NCI-H524 (cell line): ENCODE measurements at places on chromosomes 3 and 15.

DNA sequence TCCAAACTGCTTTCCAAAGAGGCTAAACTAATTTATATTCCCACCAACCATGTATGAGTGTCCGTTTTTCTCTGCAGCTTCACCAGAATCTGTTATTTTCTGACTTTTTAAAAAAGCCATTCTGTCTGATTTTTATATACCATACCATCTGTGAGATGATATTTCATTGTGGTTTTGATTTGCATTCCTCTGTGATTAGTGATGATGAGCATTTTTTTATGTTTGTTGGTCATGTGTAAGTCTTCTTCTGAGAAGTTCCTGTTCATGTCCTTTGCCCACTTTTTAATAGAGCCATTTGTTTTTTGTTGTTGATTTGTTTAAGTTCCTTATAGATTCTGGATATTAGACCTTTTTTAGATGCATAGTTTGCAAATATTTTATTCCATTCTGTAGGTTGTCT lies 179.4 kb upstream of the ALCAM start:
- DNase-seq = no peak

GRCh38 chr15:58574631-58575030 lies 142.8 kb downstream of the LIPC start:
- DNase-seq = no peak

- DNase-seq = no peak
These were observed 15.0 kb upstream of the UTS2B start for GRCh38 chr3:191345334-191345733.

DNA sequence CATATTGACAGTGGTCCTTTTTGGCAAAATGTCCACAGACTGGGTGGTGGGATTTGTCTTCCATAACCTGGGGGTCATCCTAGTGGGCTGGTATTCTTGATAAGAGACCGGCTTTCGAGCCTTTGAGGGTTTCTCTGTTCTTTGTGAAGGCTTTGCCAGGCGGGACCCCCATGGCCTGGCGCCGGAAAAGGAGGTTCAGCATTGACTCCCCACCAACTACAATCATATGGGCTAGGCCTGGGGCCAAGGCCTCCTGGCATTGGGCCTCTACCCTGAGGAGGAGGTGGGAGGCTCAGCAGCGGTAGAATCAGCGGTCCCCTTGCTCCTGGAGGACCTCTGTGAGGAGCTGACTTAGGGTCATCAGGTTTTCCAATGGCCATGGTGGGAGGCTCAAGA lies 19.8 kb upstream of the HDAC11 start:
- no peak for DNase-seq

DNA sequence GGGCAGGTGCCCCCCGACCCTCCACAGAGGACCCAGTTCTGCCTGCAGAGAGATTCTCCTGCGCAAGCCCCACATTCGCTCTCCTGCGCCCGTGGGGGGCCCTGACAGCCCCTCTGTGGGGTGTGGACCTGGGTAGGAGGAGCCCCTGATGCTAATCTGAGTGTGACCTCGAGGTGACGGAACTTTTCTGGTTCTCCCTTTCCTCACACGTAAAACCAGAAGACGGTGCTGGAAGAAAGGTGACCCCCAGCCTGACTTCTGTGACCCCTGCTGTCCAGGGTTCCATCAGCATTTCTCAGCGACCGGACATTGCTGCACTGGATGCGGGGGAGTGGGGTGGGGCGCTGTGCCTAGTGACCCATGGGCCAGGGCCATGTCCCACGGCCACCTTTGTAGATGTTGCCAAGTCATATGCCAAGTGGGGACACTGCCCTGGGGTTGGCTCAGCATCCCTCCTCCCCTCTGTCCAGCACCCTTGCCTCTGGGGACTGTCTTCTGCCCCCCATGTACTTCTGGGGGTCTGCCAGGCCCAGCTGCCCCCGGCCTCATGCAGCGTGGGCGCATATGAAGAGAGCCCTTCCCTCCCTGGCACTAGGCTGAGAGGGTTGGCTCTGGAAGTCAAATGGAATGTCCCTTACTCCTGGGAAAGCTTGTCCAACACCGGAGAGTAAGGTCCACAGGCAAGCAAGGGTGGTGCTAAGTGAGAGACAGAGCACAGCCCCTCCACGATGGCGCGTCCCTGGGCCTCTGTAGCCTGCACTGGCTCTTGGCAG lies 129.1 kb upstream of the MEF2A start:
- DNase-seq = no peak

DNA sequence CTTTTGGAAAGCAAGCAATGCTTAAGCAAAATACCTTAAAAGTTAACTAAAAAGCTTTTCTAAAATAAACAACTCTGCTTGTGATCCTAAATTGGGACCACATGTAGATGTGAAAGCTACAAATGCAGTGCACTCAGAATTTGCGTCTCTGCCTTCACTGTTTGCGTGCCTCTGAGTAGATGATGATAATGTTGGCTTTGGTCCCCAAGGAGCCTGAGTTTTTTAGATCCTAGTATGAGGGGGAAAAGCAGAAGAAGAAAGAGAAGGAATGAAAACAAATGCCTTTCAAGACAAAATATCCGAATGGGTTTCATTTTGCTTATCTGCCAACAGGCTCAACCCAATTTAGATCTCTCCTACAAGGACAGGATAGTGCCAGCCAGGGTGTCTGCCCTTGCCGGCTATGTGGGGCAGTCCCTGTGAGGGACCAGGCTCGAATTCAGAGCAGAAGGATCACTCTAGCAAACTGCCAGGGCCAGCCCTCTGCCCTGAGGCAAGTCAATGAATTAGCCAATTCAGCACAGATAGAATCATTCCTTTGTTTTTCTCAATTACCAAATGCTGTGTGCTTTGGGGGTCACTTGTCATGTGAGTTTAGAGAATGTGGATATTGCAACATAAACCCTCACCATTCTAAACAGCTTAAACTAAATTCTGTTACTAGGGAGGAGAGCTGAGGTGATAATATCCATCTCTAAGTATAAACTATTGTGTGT lies 28.5 kb downstream of the SCG5 start:
- DNase-seq = no peak

DNA sequence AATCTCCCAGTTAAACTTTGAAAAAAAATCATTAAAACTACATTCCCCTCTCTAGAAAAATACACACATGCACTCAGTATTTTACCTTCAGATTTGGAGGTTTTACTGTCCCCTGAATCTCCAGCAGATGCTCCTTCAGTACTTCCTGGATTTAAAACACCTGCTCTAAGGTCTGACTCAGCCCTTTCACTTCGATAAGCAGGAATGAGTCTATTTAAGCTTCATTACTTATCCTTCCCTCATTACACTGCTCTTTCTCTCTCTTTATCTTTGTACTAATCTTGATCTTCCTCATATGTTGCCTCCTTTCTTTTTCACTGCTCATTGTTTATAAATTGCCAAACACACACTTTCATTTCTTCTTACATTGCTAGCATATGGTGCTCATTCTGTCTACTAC lies 443.9 kb downstream of the DIPK2A start:
- DNase-seq = peak; percentile 42

DNA sequence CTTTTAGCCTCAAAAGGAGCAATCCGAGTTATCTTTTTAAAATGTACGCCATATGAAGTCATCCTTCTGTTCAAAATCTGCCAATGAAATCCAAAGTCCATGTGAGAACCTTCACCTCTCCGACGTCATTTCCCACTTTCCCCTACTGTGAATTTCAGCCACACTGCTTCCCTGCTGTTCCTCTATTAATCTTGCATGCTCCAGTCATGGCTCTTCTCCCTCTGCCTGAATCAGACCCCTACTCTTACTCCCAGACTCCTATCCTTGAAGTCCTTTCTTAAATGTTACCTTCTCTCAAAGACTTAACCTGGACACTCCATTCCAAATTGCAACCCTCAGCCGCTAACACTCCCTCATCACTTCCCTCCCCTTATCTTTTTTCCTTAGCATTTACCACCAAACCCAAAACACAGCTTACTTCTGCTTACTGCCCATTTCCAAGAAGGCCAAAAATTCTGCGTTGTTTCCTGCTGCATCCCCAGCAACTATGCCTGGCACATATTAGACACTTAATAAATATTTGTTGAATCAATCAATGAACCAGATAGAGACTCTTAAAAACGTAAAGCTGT lies 1.2 kb downstream of the NKIRAS1 start:
- DNase-seq = peak; percentile 46

DNA sequence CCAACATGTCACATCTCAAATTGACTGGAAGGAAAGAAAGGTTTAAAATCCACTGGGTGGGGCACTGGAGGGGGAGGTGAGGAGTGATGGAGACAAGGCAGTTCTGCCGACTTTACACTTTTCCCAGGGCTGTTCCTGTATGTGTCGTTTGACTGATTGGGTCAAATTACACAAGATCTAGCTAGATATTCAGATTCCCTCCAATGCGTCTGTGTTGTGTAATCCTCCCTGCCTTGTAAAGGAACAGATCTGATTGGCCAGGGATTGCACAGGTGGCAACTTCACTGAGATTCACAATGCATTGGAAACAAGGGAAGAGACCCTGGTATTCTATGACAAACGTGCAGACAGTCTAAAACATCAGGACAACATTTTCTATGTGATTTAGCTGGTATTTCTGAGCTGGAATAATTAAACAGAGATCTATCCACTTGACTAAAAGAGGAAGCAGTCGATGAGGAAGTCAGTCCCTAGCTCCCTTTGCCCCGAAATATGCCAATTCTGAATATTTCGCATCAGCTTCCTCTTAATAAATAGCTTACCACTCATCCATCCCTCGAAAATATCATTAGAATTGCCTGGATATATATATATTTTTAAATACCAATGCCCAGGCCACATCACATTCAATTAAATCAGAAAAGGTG lies 312.9 kb downstream of the RORA start:
- no peak for DNase-seq

- no peak for DNase-seq
These were observed 166.3 kb upstream of the CHRM5 start for GRCh38 chr15:33801954-33802353.

DNA sequence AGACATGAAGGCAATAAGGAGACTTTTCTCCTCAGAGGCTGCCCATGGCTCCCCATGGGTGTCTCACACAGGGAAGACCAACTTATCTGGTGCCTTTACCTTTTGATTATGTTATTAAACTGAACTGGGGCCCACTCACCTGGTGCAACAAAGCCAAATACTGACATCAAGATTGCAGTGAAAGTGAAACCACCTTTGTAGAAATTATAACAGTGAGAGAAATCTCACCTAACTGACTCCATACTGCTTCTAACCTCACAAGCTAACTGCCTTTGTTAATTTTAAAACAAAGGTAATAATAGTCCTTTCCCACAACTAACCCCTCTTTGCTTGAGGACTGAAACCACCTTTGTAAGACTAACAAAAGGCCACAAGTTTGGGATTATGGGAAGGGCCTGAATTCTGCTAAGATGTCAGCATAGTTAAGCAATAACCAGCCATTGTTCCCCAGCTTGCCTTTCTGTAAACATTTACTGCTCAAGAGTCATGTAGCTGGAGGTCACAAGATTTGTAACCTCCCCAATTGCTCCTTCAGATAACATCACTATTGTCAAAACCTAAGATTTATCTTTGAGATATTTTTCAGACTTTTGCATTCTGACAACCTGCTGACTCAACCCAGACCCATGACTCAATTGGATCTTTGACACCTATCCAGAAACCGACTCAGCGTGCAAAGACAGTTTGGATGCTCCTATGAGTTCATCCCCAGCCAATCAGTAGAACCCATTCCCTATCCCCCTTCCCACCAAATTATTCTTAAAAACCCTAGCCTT lies 420.3 kb upstream of the CFAP20DC start:
- no peak for DNase-seq

GRCh38 chr3:170553788-170554757 lies 31.8 kb downstream of the SLC7A14 start:
- DNase-seq = no peak

GRCh38 chr3:4633078-4634004 lies 140.2 kb downstream of the ITPR1 start:
- peak; percentile 55 for DNase-seq

- no peak for DNase-seq
These were observed 984.1 kb upstream of the GBE1 start for GRCh38 chr3:82745544-82745943.

GRCh38 chr3:73499787-73500186 lies 125.0 kb downstream of the PDZRN3 start:
- DNase-seq = no peak
